Stimulated activated CD4-positive, alpha-beta T cell treated with anti-CD3 and anti-CD28 coated beads, Interleukin-15, amount 100 ng/mL, for 1 hour (primary cell): ENCODE measurements at places on chromosomes 11 and 22.

- DNase-seq: no peak
Measured at GRCh38 chr11:15093432-15093831, 20.0 kb downstream of the CALCB start.

DNA sequence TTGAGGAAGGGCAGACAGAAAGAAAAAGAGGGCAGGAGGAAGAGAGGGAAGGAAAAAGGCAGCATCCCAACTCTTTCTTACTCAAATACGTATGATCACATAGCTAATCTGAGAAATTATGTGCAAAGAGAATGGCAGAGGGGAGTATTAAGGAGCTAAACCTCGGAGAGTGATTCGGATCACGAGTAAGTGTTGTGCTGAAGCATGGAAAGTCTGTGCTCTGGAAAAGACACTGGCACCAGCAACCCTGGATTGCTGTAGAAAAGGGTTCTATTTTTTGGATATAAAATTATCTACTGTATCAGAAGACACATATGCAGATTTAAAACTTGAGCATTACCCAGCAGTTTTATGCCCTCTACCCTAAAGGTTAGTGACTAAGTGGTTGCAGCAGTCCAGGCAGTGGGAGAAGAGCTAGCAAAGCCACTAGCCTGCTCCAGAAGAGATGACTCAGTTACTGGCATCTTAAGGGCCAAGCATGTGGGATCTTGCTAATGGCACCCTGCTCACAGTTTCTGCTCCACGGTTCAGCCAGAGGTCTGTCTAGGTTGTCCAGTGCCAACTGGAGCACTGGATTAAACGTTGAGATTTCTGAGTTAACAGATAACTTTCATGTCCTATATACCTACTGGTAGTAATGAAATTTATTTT is 151.7 kb downstream of the SWAP70 start:
- DNase-seq: no peak

GRCh38 chr11:123362941-123363340 is 67.1 kb upstream of the GRAMD1B start:
- no peak for DNase-seq

DNA sequence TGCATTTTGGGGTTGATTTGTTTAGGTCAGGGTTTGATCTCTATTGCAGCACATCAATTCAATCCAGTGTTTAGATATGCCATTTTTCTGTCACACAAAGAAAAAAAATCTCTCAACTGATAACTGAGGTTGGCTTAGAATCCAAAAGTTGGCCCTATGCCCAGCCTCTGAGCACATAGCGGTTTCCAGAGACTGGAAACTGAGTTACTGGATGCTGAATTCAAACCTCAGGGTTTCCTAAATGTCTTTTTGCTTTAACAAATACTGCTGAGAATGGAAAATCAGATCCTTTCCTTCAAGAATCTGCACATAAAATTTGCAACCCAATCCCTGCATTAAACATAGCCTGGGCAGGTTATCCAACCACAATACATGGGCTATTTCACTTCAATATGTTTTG is 4.0 kb downstream of the P4HA3 start:
- DNase-seq: no peak

- no peak for DNase-seq
Measured at GRCh38 chr11:122085712-122086111, 30.3 kb downstream of the BLID start.

DNA sequence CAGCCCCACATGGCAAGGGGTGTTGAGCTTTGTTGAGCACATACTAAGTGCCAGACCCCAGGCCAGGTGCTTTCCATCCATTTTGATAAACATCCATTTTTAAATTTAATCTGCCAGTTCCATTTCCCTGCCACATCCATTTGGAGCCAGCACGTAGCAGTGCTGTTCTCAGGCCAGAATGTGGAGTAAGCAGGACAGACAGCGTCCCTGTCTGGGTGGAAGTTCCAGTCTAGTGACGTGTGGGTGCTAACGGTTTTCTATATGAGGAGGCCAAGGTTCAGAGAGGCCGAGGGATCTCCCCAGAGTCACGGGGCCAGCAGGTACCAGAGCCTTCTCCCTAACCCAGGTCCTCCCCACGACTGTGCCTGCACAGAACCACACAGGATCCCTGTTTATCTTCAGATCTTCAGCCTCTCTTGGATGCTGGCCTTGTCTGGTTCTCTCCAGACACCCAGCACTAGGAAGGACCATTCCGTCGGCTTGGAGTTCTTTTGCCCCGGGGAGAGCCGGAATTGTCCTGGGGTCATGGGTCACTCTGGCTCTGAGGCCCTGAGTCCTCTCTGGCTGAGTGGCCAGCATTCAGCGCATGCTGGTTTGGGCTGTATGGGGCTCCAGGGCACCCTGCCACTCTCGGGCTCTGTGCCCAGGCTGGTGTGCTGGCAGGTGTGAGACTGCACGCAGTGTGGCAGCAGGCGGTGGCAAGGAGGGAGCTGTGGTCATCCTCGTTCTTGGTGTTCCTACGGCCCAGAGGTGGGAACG is 63.6 kb upstream of the PPARA start:
- DNase-seq: no peak

DNA sequence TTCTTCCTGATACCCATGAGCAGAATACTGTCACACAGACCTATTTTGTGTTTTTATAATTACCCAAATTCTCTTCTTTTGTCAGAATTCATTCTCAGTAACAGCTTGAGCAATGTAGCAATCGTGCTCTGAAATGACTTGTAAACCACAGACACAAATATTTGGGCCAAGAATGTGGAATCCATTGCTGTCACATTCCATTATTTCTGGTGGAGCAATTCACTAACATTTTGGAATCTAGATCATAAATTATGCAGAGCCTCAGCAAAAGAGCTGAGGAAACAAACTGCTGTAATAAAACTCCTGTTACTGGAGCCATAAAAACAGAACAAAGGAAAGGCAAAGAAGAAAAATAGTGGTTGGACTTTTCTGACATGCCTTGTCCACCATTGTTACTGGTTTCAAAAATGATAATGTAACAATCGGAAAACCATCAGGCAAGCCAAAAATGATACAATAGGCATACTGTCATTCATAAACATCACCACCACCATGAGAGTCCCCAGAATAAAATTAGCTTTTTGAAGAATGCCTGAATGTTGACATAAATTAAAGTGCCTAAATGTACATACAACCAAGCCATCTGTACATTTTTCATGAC is 223.4 kb upstream of the PITPNB start:
- DNase-seq: no peak

DNA sequence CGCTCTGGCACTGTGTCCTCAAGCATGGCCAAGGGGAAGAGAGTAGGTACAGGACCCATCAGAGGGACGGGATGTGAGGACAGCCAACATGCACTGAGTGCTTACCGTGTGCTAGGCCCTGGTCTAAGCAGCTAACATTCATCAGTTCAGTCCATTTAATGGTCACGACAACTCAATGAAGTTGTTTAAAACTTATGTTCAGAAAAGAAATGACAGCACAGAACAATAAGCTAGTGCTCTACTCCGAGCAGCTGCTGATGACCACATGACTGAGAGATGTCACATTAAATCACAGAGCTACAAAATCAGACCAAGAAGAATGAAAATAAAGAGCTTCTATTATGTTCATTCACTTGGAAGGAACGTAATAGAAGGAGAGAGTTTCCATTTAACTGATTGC is 26.3 kb downstream of the PRDM10 start:
- no peak for DNase-seq

GRCh38 chr22:38051900-38052862 is 5.0 kb upstream of the PICK1 start:
- peak; percentile 49 for DNase-seq

- no peak for DNase-seq
Measured at GRCh38 chr11:67468056-67468455, 995 bp downstream of the TMEM134 start.

DNA sequence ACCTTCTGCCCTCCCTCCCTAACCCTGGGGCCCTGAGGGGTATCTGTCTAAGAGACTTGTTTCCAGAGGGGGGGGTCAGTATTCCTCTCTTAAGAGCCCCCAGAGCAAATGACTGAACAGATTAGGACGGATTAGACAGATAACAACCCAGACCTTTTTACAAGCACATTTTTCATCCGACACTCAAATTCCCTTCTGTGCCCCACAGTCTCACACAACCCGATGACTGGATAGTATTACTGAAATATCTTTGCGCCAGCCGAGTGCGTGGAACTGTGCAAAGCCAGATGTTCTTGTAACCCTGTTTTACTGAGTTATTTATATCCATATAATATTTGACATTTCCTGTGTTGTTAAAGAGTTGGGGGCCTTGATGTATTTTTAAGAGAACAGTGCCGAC is 30.9 kb upstream of the FLI1 start:
- no peak for DNase-seq

DNA sequence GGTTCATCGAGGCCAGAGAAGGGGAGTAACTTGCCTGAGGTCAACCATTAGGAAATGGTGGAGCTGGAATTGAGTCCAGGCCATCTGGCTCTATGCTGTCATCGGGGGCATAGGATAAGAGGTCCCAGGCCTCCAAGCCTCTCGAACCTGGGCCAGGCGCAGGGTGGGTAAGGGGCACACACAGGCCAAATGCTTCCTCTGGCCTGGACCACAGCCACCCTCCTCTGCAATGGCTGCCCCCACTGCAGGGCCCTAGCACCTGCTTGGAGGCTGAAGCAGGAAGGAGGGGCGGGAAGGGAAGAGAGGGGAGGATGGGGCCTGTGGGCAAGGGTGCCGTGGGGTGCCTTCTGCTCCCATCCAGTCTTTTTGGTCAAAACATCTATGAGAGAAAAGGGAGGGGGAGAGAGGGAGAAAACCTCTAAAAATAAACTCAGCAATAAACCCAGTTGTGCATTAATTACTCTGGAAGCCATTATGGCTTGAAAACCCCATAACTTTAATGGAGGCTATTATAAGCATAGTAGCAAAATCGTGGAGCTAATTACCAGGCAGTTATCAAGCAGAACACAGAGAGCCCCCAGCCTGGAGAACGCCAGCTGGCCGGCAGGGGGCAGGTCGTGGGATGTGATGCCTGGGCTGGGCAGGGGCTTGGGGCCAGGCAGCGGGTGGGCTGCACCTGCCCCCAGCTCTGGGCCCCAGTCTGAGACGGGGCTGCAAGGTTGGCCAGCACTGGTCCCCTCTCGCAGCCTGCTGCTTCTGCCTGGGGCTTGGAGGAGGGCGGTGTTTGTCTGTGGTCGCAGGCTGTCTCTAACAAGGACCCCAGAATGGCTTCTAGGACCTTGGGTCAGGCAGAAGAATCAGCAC is 21.1 kb downstream of the B3GAT1 start:
- DNase-seq: no peak

GRCh38 chr11:2580571-2581001 is 119.2 kb downstream of the KCNQ1OT1 start:
- DNase-seq: no peak

GRCh38 chr11:104422324-104422944 is 258.5 kb upstream of the PDGFD start:
- DNase-seq: no peak

DNA sequence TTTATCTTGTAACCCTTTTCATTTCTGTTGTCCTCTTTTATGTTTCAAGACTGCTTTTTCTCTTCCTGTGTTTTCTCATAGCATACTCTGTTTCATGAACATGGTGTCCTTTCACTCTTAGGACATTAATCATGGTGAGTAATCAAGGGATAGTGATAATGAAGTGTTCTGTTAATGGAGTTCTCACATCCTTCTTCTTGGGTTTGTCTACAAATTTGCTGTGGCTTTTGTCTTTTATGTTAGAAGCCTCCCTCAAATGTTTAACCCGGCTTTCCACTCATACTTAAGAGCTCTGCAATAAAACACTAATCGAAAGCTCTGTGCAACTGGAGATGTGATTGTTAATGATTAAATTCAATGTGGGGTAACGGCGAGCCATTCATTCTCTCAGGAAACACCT is 593.6 kb downstream of the NELL1 start:
- no peak for DNase-seq

GRCh38 chr11:12702999-12703453 is 28.8 kb downstream of the TEAD1 start:
- no peak for DNase-seq

DNA sequence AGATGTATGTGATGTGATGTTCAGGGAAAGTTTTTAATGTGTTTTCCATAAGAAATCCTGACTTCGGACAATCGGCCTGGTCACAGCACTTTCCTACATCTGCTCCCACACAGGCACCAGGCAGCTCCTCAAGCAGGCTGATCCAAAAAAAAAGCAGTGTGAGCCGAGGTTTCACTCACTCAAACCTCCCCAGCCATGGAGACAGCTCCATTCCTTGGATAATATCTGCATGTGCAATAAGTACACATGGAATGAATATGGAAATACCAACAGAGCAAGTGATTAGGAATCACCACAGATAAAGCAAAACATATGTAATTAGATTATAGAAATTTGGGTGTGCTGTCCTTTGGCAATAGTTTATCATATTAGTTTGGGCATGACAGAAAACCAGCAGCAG is 88.8 kb upstream of the API5 start:
- no peak for DNase-seq

GRCh38 chr11:91133361-91133760 is 910.5 kb upstream of the CHORDC1 start:
- no peak for DNase-seq

GRCh38 chr11:113952588-113952987 is 22.3 kb upstream of the HTR3A start:
- DNase-seq: no peak

DNA sequence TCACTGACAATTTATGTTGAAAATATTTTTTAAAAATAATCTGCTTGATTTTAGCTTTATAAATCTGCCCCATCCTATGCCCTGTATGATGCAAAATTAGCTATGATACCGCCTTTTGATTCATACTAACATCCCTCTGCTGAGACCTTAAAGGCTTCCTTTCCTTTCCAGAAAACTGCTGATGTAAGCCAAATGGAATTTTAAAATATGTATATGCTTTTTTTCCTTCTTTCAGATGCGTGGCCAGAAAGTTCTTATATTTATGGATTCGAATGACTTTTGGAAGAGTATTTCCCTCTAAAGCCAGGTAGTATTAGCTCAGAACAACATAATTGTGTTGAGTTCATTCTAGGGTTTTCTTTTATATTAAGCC is 34.5 kb downstream of the SFI1 start:
- no peak for DNase-seq

GRCh38 chr11:94519478-94520084 is 7.3 kb downstream of the C11orf97 start:
- DNase-seq: no peak

- no peak for DNase-seq
Measured at GRCh38 chr11:83241291-83241946, 44.7 kb downstream of the CCDC90B start.

DNA sequence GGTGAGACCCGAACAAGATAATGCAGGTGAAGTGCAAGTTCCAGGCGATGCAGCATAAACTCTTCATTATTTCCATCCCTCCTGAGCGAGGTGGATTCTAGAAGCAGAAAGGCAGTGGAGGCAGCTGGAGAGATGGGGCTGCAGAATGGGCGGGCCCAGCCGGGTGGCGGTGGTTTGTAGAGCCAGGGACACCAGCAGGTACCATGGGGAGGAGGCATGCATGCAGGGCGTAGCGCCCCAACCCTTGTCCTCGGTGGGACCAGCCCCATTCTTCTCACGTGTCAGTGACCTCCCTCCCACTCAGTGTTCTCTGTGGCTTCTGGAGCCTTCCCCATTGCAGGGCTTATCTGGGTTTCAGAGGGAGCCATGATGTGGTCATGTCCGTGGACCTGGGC is 38.0 kb downstream of the MPPED1 start:
- no peak for DNase-seq

- DNase-seq: no peak
Measured at GRCh38 chr11:103659743-103660142, 376.7 kb upstream of the DDI1 start.

- DNase-seq: no peak
Measured at GRCh38 chr11:62911137-62912130, 9.7 kb downstream of the CHRM1 start.
